Bronchus fibroblast of lung (primary cell): ENCODE measurements at places on chromosomes 12 and 14. TPM values are rescaled to one million over a fixed set of nuclear protein-coding genes. Genes with fewer than 3 reads are reported as not detected.

Gene GON7
- total RNA-seq = 9.7 and 15.6 TPM in 2 replicates

Gene FOXG1
- total RNA-seq = under 0.01 and 0.15 TPM in 2 replicates

Gene KLHL33
- 0.30 and 0.50 TPM in 2 replicates for total RNA-seq

Gene DERA
- 67.6 and 72.6 TPM in 2 replicates for total RNA-seq

Gene OVCH1
- not detected in 2 replicates for total RNA-seq

Gene SMCO2
- not detected in 2 replicates for total RNA-seq

Gene PRH2
- 0.30 TPM in 1 of 2 replicates, not detected in the other for total RNA-seq

Gene VEZT
- 28.2 and 29.8 TPM in 2 replicates for total RNA-seq
